ENCODE measurements at places on chromosomes 4 and X.

- peak; percentile 42 for DNase-seq
Observed at GRCh38 chrX:70970482-70970995, 39.6 kb upstream of the SLC7A3 start.

GRCh38 chr4:154616731-154617130 lies 4.3 kb upstream of the FGG start:
- no peak for DNase-seq

- no peak for DNase-seq
Observed at GRCh38 chrX:72430405-72430968, 124.8 kb upstream of the CITED1 start.

DNA sequence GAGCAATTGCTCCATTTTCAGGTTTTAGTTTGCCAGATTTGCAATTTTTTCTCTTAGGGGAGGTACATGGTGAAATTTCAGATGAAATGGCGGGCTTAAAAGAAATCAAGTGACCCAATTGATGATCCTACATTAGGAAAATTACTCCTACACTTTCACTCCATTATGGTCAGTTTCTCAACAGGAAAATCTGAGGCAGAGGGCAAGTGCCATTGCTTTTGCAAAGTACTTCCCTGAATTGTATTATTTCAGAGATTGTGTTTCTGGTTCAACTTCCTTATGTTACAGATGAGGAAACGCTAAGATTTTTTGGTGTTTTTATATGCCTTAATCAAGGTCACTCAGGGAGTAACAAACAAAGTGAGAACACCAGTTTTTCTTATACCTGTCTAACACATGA lies 302.2 kb downstream of the ARAP2 start:
- DNase-seq: no peak

GRCh38 chrX:23945206-23945605 lies 37.4 kb downstream of the CXorf58 start:
- no peak for DNase-seq
